ENCODE measurements at places on chromosomes 4 and X.

GRCh38 chr4:139060591-139060990, 45.0 kb downstream of the NOCT start:
- no peak for DNase-seq

DNA sequence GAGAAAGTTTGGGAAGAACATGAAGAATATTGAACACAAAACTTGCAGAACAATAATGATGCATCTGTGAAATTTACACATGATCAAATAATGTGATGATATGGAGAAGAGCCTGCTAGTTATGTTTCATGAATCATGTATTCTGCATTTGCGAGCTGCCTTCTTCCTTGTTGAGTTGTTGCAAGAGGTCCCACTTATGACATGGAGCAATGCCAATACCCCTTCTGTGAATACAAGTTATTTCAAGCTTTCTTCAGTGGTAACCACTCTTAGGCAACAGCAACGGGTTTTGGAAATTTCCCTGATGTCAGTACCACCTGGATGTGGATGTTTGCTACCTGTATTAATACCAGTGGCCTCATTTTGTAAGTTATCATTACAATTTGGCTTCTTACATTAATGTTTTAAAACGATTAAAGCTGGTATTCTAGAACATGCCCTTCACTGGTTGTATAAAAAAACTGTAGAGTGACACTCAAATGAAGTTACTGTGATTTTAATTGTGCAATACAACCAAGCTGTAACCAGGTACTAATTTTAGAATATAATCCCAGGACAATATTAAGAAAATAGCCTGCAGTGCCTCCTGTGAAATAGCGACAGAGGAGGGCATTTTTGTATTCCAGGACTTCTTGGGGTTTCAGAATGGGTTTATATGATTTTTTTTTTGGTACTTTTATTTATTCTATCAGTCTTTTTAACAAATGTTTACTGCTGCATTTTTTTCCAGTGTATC, 25.3 kb downstream of the IQCM start:
- DNase-seq = no peak

- peak; percentile 39 for DNase-seq
These were observed 509 bp downstream of the CXXC4 start for GRCh38 chr4:104494185-104494584.

GRCh38 chr4:15811703-15812337, 33.7 kb downstream of the CD38 start:
- DNase-seq = peak; percentile 83

DNA sequence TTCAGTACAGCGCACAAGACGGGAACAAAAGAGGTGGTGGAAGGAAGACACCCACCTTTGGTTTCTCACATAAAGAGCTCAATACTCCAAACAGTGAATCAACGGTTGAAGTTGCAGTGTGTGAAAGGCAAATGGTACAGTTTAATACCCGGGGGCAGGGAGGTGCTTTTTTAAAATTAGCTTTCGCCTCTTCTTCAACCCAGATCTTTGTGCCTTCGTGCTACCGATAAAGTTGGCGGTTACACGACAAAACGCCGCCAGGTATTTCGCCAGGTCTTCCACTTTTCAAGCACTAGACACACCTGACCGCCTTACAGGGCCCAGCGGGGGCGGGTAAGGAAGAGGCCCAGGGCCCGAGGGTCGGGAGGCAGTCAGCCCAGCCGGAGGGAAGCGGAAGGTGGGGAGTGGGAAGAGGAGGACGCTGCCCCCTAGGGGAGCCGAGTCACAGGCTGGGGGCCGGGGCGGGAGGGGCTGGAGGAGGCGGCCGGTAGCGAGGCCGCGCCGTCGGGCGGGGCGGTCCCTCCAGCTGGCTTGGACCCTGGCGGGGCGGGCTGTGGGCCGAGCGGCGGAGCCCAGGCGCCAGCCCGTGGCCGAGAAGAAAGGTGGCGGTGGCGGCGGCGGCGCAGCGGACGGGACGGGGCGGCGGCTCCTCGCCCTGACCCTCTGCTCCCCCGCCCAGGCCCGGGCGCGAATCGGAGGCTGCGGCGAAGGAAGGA, 16.0 kb downstream of the UTP3 start:
- DNase-seq = peak; percentile 82

DNA sequence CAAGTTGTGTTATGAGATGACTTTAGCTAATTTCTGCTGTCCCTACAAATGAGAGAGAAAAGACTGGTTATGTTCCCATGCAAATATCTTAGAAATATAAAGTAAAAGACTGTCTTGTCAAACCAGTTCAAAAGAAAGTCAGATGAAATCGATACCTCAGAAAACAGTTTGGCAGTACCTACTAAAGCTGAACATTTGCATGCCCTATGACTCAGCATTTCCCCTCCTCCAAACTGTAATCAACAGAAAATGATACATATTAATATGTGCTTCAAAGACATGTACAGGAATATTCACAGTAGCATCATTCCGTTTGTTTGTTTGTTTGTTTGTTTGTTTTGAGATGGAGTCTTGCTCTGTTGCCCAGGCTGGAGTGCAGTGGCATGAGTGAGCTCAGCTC, 90.3 kb downstream of the ARX start:
- no peak for DNase-seq

- DNase-seq = peak; percentile 89
These were observed 72.8 kb upstream of the MTNR1A start for GRCh38 chr4:186628058-186628711.

GRCh38 chrX:39779952-39780783, 317.6 kb downstream of the BCOR start:
- no peak for DNase-seq

- no peak for DNase-seq
These were observed 16.1 kb downstream of the BST1 start for GRCh38 chr4:15718959-15719358.

DNA sequence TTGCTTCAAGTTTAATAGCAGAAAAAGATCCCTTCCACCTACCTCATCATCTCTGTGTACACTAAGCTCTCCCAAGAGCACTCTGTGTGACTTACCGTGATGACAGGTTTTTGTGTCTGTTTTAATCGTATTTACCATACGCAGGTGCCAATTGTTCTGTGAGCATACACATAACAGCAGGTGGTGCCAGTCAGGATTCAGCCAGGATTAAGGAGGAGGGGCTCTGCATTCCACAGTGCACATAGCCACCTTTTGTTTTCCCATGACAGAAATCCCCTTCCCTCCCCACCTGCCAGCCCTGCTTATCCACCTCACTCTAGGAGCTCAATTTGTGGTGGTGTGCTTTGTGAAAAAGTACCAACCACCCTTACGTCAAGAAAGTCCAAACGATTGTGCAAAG, 14.8 kb downstream of the ANK2 start:
- DNase-seq = no peak

GRCh38 chr4:73193155-73193554, 65.4 kb downstream of the ANKRD17 start:
- DNase-seq = no peak

DNA sequence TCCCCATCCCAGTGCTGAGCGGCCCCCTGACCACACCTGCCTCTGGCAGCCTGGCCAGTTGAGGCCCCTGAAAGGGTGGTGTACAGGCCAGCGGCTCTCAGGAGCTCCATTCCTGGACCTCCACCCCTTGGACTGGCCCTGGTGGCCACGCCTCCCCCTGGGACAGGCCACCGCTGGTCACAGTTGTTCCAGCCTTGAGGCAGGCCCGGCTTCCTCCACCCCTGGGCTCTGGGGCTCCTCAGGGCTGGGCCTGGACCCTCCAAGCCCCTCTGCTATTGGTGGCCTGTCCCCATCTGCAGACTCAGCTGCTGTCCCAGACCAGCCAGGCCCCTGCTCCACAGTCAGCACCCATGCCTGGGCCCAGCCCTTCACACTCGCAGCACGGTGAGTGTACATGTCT, 93.2 kb upstream of the NKX1-1 start:
- DNase-seq = no peak
